Activated T-cell treated with anti-CD3 and anti-CD28 coated beads, Interleukin-2, amount 50 U/mL, for 72 hours (primary cell): ENCODE measurements at places on chromosomes 1 and 21. TPM values are rescaled to one million over a fixed set of nuclear protein-coding genes. Genes with fewer than 3 reads are reported as not detected.

OR2AK2 gene
- not detected for total RNA-seq

- peaks cover 45% of the 10 kb centered on the region for H3K27me3 ChIP-seq
- H3K4me1 ChIP-seq: peaks cover 3% of the 10 kb centered on the region
- H3K36me3 ChIP-seq: no peaks in the 10 kb centered on the region
- no peak overlapping the region for H3K27ac ChIP-seq
These were observed 8.0 kb upstream of the MEX3A start for GRCh38 chr1:156090138-156090839.

DNA sequence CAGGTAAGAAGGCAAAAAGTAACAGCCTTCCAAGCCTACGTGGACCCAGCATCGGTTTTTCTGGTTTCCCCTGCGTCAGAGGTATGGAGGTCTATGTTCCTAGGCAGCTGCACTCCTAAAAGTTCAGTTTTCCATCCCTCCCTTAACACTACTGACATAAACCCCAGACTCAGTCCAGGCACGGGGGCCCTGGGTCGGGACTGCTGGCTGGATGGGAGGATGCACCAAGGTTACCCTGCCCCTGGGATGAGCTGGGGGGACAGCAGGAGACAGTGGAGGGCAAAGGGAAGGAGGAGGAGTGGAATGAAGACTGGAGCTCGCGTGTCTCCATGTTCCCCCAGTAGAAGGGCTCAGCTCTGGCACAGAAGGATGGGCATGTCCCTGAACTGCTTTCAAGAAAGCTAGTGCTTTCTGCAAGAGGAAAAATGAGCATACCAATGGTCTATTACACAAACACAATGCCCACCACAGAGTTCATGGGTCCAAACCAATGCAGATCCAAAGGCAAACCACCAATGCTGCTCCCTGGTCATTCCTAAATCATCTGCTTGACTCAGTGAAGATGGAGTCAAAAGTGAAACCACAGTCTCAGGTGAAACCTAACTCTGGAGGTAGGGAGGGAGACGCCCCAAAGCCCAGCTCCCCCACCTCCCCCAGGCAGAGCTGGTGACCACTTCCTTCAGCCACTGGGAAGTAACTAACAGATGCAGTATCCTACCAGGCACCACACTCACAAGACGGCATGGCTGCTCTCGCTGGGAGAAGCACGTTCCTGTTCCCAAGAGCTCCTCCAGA, 54.9 kb downstream of the CD46 start:
- no peak overlapping the region for H3K4me3 ChIP-seq
- peak overlapping the region; percentile 81 for H3K27ac ChIP-seq
- no peak for DNase-seq
- H3K27me3 ChIP-seq: no peaks in the 10 kb centered on the region
- peaks cover 10% of the 10 kb centered on the region for H3K36me3 ChIP-seq

GRCh38 chr1:248421384-248421783, 18.5 kb downstream of the OR2T1 start:
- no peak for DNase-seq
- H3K27me3 ChIP-seq: no peaks in the 10 kb centered on the region
- H3K36me3 ChIP-seq: peaks cover 6% of the 10 kb centered on the region
- H3K4me3 ChIP-seq: no peak overlapping the region

GRCh38 chr1:20485527-20486456, at the start of gene CAMK2N1:
Gene CAMK2N1, minus strand, starts transcription at chr1:20486210. Its CDS starts 831 bp downstream, at chr1:20485379.
- H3K4me1 ChIP-seq: peaks cover 10% of the 10 kb centered on the region
- peaks cover 76% of the 10 kb centered on the region for H3K27me3 ChIP-seq
- H3K36me3 ChIP-seq: no peaks in the 10 kb centered on the region
- H3K4me3 ChIP-seq: peak within 1 kb of the TSS; percentile 94
- H3K27ac ChIP-seq: peak within 1 kb of the TSS; percentile 85

PTAFR gene
- total RNA-seq: 0.12 TPM

- DNase-seq: no peak
- H3K27ac ChIP-seq: no peak overlapping the region
- H3K4me1 ChIP-seq: no peaks in the 10 kb centered on the region
- H3K4me3 ChIP-seq: no peak overlapping the region
- H3K36me3 ChIP-seq: no peaks in the 10 kb centered on the region
- H3K27me3 ChIP-seq: no peaks in the 10 kb centered on the region
These were observed 219.4 kb downstream of the LRRC7 start for GRCh38 chr1:69787151-69787550.

- DNase-seq: no peak
- no peak overlapping the region for H3K27ac ChIP-seq
- peaks cover 17% of the 10 kb centered on the region for H3K27me3 ChIP-seq
- peaks cover 17% of the 10 kb centered on the region for H3K4me1 ChIP-seq
- H3K4me3 ChIP-seq: no peak overlapping the region
These were observed 20.0 kb upstream of the BCAR3 start for GRCh38 chr1:93701629-93702028.
